Gastrocnemius medialis (tissue), 4 donors: ENCODE measurements at places on chromosomes 12 and 14. TPM values are rescaled to one million over a fixed set of nuclear protein-coding genes. Genes with fewer than 3 reads are reported as not detected.
A peak's percentile ranks its signal among the peaks of the same experiment; 100 is the strongest.

LAG3 gene
- not detected for total RNA-seq

DNA sequence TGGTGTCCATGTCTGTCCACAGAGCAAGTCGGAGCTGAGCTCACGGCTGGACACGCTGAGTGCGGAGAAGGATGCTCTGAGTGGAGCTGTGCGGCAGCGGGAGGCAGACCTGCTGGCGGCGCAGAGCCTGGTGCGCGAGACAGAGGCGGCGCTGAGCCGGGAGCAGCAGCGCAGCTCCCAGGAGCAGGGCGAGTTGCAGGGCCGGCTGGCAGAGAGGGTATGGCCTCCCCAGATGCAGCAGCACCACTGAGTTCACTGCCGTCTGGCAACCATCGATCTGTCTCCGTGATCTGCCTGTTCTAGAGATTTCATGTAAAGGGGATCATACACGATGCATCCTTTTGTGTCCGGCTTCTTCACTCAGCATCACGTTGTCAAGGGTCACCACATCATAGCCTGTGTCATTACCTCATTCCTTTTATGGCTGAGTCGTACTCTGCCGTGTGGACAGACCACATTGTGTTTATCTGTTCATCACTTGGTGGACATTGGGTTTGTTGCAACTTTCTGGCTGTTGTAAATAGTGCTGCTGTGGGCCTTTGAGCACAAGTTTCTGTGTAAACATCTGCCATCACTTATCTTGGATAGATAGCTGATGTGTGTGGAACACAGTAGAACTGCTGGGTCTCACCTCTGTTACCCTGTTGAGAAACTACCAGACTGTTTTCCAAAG, 21.9 kb downstream of the HIP1R start:
- no peak for DNase-seq

DNA sequence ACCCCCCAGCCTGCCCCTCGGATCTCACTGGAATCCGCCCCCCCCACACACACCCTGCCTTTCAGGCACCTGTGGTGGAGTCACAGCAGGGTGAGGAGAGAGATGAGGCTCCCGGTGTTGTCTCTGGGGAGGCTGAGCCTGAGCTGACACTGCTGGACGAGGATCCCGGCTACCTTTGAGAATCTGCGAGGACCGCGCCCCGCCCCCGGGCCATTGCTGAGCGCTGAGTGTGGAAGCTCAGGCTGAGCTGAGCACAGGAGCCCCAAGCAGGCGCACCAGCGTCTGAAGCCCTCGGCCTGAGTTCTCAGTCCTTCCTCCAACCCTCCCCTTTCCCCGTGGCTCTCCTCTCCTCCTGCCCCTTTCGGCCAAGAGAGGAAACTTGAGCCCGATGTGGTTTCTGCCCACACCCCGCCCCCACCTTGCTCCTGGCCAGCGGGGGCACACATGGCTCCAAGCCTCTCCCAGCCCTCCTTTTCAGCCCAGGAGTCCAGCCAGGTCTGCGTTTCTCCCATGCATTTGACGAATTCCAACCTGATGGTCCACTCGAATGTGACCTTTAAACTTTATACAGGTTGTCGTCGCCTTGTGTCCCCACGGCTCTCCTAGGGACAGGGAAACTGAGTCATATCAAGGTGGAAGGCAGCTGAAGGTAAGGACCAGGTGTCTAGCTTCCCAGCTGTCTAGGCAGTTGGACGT, at the start of gene NFE2:
TSS of gene NFE2 (minus strand) at position 284 of the 696 bp plus-strand sequence. CDS start 5,767 bp downstream, outside the sequence.
- peak; percentile 58 for DNase-seq

C1QL4 gene
- total RNA-seq: not detected

GRCh38 chr12:52243856-52244614, 11.0 kb downstream of the KRT7 start:
- peak; percentile 82 for DNase-seq

LRRC10 gene
- total RNA-seq: not detected

GRCh38 chr14:100075681-100076080, 10.5 kb downstream of the EVL start:
- DNase-seq: no peak

- no peak for DNase-seq
These were observed 1519.3 kb upstream of the TMEM132C start for GRCh38 chr12:126747530-126748149.

- no peak for DNase-seq
These were observed 101.3 kb downstream of the TGFB3 start for GRCh38 chr14:75880512-75880911.

DNA sequence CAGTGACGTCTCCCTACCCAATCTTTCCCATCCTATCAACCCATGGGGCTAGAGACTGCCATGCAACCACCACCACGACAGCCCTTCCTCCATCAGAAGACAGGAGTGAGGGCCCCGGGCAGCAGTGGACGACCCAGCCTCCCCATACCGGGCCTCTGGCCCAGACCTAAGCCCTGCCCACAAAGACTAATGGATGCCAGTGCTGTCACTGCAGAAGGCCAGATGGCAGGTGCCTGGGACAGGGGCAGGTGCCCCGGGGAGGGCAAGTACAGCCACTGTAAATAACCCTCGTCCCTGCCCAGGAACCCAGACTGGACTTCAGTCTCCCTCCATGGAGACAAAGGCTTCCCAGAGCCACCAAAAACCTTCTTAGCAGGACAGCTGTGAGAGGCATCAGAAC, 20.3 kb upstream of the HSPB8 start:
- peak; percentile 94 for DNase-seq
